ENCODE measurements at places on chromosomes 16 and 17.
A peak's percentile ranks its signal among the peaks of the same experiment; 100 is the strongest.

- peak; percentile 76 for DNase-seq
These were observed 34.0 kb downstream of the NEUROD2 start for GRCh38 chr17:39573447-39574298.

DNA sequence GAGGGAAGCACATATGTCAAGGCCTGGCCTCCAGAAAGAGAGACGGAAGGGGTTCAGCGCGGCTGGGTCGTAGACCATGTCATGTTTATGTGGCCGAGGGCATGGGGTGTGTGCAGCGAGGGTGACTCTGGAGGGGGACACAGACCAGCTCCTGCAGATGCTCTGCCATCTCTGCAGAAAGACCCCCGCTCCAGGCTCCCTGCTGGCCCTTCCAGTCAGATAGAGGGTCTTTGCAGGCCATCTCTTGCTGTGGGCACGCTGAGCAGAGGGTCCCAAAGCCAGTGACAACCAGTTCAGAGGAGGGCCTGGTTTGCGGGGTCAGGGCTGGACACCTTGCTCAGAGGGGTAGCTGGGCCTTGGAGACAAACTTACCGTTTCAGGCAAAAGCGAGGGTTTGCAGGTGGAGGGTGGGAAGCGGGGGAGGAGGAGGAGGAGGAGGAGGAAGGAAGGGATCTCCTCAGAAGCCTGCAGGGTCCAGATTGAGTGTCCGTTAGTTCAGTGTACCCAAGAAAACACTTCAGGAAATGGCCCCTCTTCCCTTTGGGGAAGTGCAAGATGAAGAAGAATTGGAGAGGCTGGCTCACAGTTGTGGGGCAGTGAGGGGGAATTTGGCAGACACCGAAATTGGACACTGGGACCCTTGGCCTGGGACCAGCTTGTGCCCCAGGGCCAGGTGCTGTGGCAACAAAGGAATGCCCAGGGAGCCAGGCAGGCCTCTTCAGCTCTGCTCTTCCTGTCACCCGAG lies 102.8 kb downstream of the CMIP start:
- DNase-seq: no peak

DNA sequence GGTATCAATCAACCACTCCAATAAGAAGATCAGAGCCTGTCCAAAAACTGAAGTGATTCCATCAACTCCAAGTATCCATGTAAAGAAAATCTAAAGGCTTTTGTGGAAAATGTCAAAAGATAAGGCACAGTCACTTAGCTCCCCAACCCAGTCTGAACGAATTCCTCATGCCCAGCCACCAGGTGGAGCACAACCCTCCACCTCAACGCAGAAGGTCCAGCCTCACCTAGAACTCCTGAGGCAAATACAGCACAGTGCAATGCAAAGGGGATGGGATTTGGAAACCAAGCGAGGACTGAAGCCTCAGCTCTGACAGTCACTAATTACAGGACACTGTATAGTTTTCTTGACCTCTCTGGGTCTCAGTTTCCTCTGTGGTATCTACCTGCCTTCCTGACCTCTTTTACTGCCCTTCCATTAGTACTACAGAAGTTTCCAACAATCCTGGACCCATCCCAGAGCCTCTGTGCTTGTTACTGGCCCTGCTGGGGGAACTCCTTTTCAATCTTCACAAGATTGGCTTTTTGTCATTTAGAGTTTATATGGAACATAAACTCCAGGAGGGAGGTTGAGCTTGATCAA lies 2.0 kb downstream of the NCBP3 start:
- peak; percentile 46 for DNase-seq

DNA sequence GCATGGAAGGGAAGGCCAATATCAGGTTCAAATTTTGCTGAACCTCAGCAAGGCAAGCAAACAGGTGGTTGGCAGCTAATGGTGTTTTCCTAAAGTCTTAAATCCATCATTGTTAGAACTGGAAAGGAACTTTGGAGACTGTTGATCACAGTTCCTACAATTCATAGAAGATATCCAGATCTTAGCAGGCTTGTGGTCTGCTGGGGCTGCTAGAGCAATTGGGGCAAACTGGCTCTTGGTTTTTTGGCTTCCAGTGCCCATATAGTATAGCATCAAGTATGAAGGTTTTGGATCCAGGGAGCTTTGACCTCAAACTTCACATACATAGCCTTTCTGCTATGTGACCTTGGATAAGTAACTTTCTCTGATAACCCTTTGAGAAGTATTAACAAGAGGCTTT lies 49.7 kb downstream of the IGF2BP1 start:
- no peak for DNase-seq

- DNase-seq: peak; percentile 32
These were observed 697 bp downstream of the NOL11 start for GRCh38 chr17:67718325-67718941.

DNA sequence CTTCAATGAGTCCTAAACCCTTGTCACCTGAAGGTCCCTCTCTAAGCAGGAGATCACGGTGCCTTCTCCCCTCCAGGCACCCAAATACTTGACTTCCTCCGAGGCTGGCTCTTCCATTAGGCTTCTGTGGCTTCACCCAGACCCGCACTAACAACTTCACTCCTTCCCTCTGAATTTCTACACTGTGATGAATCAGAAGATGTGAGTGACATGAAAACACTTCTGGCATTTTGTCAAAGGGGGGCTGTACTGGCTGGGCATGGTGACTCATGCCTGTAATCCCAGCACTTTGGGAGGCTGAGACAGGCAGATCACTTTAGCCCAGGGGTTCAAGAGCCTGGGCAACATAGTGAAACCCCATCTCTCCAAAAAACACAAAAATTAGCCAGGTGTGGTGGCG lies 72.6 kb upstream of the CNEP1R1 start:
- DNase-seq: peak; percentile 35

DNA sequence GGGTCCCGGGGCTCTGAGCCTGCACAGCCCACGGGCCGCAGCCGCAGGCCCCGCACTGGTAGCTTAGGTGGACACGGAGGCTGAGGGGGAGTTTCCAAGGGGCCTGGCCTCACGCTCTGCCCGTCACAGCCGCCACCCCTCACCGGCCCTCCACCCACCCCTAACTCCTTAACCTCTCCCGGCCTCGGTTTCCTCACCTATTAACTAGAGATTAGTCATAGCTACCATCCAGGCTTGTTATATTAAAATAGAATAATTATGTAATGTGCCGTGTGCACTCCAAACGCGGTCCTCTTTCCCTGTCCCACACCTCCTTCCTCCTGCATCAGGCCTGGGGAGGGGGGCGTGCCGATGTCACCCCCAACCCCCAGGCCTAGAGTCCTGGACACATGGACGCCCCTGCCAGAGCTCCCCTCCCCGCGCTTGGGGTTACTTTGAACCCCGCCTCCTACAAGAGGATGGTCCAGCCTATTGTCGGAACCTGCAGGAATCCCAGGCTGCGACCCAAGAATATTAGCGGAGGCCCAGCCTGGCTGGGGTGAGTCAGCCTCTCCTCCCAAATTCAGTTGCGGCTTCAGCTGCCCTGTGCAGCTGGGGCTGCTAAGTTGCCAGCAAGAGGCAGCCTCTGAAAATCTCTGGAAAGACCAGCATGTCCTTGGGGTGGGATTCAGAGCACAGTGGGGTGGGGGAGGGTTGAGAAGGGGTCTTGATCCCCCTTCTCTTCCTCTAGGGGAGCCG lies 17.3 kb downstream of the SOCS3 start:
- DNase-seq: peak; percentile 94

Data from cardiac fibroblast (primary cell).